CD4-positive, alpha-beta T cell treated with Interleukin-6 at 100 ng/mL for 8 hours (primary cell): ENCODE measurements at places on chromosomes 5 and 9.

- DNase-seq = no peak
Measured at GRCh38 chr5:152106571-152106970, 181.9 kb upstream of the GLRA1 start.

- DNase-seq = peak; percentile 65
Measured at GRCh38 chr9:36470643-36471290, 70.7 kb upstream of the RNF38 start.

GRCh38 chr9:85130260-85130659, 460.7 kb downstream of the NTRK2 start:
- DNase-seq = no peak

- DNase-seq = no peak
Measured at GRCh38 chr9:87535817-87536539, 38.3 kb downstream of the DAPK1 start.

DNA sequence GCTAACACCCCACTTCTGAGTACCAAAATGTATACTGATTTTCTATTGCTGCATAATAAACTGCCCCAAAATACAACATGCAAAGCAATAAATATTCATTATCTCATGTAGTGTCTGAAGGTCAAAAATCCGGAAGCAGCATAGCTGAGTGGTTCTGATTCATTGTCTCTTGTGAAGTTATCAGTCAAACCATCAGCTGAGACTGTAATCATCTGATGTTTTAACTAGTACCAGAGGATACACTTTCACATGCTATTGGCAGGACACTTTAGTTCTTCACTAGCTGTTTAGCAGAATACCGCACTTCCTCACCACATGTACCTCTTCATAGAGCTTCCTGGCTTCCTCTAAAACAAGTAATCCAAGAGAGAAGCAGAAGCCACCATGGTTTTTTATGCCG, 12.7 kb upstream of the TMEM161B start:
- no peak for DNase-seq

- no peak for DNase-seq
Measured at GRCh38 chr9:4024281-4024777, 275.5 kb downstream of the GLIS3 start.

DNA sequence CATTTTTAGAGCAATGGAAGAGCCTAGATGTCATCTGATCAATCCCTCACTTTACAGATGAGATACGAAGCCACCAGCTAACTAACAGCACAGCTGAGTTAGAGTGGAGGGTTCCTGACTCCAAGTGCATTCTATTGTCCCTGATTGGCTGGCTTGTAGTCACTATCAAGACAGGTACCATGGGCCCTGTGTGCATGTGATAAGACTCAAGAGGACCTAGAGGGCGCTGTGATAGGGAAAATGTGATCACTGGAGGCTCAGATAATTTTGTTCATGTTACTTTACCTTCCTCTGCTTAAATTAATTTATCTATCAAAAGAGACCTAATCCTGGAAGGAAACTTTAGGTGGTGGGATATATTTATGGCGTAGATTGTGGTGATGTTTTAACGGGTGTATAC, 19.5 kb upstream of the SNAPC3 start:
- DNase-seq = no peak

GRCh38 chr9:127910613-127911205, 6.1 kb downstream of the ST6GALNAC4 start:
- no peak for DNase-seq

GRCh38 chr9:119375892-119376291, 6.7 kb upstream of the BRINP1 start:
- no peak for DNase-seq

DNA sequence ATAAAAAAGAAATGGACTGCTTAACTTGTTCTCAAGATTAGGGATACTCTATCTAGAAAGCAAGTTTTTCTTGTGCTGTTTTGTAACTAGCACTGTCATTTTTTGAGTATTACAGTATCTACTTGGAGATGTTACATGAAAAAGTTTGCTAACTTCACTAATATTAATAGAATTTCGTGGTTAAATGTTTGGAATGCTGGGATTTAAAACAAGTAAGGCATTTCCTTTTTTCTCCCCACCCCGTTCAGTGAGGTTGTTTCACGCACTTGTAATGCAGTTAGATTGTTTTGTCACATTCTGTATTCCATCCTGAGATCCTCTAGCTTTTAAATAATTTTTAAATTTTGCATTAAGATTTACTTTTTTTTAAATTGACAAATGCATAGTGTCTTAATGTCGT, 20.0 kb upstream of the TEK start:
- no peak for DNase-seq

- no peak for DNase-seq
Measured at GRCh38 chr9:1083325-1083913, 33.3 kb downstream of the DMRT2 start.

- no peak for DNase-seq
Measured at GRCh38 chr5:171128136-171128535, 180.9 kb upstream of the TLX3 start.

GRCh38 chr5:84255315-84255714, 129.4 kb downstream of the EDIL3 start:
- DNase-seq = no peak

- no peak for DNase-seq
Measured at GRCh38 chr9:136615631-136616306, 46.9 kb upstream of the EGFL7 start.

- peak; percentile 10 for DNase-seq
Measured at GRCh38 chr9:9942764-9943424, 669.9 kb downstream of the PTPRD start.

- DNase-seq = no peak
Measured at GRCh38 chr5:172302047-172302710, 18.6 kb upstream of the UBTD2 start.

GRCh38 chr5:110032376-110032775, 342.6 kb downstream of the MAN2A1 start:
- DNase-seq = no peak

- no peak for DNase-seq
Measured at GRCh38 chr9:34493972-34494535, 28.7 kb downstream of the ENHO start.

GRCh38 chr5:83776437-83777031, 55.9 kb upstream of the HAPLN1 start:
- no peak for DNase-seq

DNA sequence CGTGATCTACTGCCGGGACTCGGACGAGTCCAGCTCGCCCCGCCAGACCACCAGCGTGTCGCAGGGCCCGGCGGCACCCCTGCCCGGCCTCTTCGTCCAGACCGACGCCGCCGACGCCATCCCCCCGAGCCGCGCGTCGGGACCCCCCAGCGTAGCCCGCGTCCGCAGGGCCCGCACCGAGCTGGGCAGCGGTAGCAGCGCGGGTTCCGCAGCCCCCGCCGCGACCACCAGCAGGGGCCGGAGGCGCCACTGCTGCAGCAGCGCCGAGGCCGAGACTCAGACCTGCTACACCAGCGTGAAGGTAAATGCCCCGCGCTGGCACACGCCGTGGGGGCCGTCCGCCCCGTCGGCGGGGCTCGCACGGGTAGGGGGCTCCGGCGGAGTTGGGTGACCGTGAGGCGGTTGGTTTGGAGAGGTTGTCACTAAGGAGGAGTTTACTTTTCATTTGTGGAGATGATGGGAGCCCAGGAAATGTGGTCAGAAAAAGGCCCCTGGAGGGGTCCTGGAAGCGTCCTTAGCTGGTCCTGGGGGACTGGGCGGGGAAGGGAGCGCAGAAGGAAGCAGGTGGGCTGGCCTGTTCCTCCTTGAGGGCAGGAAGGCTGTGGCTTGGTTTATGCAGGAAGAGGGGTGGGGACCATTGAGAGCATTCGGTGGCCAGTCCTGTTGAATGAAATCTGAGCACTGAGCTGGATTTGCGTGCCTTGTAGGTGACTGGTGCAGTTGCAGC, 647 bp downstream of the PDE8B start:
- DNase-seq = no peak

DNA sequence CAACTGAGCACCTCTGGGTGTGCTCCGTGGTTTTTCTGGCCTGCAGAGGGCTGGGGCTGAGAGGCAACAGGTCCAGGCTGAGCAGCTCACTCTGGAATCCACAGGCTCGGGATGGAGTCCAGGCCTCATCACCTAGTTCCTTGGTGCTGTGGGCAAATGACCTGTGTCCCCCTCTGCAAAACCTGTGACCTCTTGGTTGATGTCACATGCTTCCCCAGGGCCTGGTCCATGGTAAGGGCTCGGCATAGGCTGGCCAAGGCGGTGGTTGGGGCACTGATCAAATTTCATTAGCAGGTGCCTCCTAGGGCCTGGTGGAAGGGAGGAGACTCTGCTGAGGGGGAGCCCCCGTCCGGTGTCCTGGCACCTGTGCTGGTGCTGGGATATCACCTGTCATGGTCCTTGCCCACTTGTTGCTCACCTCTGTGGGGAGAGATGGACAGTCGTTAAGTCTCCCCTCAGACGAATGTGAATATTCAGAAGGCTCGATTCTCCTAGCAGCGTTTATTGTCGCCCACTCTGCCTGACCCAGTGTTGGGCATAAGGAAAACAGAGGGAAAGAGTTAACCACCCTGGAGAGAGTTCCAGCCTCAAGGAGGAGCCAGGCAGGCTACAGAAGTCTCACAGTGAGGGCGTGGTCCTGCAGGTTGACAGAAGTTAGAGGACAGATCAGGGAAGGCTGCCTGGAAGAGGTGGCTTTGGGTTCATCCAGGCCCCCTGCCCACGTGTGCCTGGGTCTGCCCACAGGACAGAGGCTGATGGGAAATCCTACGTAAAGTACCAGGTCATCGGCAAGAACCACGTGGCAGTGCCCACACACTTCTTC, 3.5 kb downstream of the ENDOG start:
- DNase-seq = no peak

DNA sequence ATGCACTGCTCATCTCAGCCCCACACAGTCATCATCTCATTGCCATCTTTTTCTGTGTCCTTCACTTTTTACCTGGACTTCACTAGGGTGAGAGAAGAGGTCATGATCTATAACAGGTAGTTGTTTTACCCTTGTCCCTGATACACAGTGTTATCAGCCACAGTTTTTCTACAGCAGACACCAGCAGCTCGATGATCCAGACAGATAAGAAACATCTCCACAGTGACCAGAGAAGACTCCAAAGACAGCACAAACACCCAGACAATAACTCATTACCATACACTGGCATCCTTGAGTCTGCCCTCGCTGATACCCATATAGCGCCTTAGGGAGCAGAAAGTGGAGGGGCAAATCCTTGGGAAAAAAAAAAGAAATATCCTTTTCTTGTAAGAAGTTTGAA, 194.1 kb downstream of the DTWD2 start:
- no peak for DNase-seq

DNA sequence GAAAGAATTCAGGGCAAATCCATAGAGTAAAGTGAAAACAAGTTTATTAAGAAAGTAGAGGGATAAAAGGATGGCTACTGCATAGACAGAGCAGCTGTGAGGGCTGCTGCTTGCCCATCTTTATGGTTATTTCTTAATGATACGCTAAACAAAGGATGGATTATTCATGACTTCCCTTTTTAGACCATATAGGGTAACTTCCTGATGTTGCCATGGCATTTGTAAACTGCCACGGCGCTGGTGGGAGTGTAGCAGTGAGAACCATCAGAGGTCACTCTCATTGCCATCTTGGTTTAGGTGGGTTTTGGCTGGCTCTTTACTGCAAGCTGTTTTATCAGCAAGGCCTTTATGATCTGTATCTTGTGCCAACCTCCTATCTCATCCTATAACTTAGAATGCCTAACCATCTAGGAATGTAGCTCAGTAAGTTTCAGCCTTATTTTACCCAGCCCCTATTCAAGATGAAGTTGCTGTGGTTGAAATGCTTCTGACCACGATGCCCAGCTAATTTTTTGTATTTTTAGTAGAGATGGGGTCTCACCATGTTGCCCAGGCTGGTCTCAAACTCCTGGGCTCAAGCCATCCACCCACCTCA, 42.1 kb downstream of the RFK start:
- DNase-seq = no peak

GRCh38 chr5:149693021-149693420, 37.1 kb upstream of the PPARGC1B start:
- no peak for DNase-seq

DNA sequence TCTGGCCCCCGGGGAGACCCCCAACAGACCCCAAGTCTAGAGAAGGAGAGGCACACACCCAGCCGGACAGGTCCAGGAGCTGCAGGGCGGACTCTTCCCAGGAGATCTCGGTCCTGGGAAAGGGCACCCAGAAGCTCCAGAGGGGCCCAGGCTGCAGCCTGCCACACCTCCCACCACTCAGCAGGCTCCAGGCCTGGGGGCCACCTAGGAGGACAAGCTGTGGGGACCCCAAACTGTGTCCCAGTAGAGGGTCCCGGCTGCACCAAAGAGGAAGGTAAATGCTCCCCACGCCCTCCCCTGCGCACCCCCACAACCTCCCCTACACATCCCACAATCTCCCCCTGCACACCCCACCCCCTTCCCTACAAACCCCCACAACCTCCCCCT, 48.5 kb downstream of the PLEKHG4B start:
- no peak for DNase-seq

DNA sequence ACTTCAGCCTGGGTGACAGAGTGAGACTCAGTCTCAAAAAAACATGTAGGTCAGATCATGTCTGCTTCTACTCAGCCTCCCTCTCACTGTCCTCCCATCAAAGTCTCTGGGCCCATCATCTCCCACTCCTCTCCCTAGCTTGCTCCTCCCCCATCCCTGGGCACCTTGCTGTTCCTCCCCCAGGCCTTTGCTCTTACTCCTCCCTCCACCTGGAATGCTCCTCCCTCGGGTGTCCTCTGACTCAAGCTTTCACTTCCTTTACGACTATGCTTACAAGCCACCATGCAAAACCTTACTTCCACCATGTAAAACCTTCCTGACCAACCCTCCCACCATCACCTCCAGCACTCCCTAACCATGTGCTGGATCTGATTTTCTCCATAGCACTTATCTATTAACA, 51.5 kb downstream of the MTMR12 start:
- DNase-seq = no peak

DNA sequence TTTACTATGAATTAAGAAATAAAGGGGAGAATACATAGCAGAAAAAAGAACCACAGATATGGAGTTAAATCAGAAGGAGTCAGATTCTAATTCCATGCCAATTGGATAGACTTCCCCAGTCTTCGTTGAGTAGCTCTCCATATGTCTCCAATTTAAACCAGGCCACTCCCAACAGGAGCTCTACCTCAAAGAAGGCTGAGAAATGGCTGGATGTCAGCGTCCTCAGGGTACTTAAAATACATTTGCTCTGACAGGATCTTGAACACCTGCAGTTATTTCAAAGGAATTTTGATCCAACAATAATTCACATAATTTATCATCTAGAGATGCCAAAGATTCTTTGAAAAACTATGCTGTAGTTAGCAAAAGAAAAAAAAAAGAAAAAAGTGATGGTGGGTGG, 133.9 kb upstream of the FBN2 start:
- DNase-seq = no peak

GRCh38 chr5:157342822-157343402, 77.0 kb downstream of the CYFIP2 start:
- DNase-seq = no peak

DNA sequence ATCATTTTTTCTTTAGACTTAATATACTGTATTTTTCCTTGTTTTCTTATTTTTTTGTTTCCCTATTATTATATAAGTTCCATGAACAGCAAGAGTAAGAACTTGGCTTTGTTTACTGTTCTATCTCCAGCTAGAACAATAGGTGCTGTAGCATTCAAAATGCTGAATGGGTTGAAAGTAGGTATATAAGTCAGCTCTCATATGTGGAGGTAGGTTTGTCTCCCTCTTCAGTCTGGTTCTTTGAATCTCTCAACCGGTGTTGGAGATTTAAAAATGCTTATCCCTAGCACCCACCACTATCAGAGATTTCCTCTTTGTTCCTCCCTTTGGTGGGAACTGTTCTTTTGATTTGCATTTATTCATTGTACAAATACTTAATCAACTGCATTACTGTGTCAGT, 87.5 kb upstream of the FSD1L start:
- DNase-seq = no peak
